ENCODE measurements at places on chromosomes 13 and 19. TPM values are rescaled to one million over a fixed set of nuclear protein-coding genes. Genes with fewer than 3 reads are reported as not detected.

KLK2 gene
- 0.44 TPM for total RNA-seq

LILRB1 gene
- 2.3 TPM for total RNA-seq

TNNT1 gene
- total RNA-seq = 7.2 TPM

DNA sequence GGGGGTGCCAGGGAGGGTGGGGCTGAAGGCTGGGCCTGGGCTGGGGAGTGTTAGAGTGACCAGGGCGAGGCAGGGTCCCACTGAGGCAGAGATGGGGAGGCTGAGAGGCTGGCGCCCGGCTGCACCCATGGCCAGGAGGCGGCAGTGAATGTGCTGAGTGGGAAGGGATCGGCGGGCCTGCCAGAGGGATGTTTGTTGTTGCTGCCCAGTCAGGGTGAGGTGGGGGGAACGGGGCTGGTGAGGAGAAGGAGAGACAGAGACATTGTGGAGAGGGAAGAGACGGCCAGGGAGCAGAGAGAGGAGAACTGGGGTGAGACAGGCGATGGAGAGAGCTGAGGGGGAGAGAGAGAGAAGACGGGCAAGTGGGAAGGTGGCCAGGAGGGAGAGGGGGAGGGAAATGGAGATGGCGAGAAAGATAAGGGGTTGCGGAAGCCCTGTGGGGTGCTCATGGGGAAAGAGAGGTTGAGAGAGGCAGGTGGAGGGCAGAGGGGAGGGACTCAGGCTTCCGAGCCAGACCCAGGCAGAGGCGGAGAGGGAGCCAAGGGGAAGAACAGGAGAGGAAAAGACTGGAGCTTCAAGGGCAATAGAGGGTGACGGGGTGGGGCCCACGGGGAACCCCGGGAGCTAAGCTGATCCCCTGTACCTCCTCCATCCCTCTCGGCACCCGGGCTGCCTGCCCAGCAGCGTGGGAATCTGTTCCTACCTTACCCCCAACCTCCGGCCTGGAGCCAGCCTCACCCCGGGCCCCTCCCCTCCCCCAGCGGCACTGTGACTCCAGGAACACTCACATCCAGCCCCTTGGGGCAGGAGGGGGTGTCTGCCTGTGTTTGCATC is 690 bp upstream of the B3GNT8 start:
- H3K27me3 ChIP-seq = no peaks in the 10 kb centered on the region
- no peaks in the 10 kb centered on the region for H3K36me3 ChIP-seq

- H3K4me3 ChIP-seq = no peak overlapping the region
- DNase-seq = no peak
- no peaks in the 10 kb centered on the region for H3K27me3 ChIP-seq
- H3K27ac ChIP-seq = no peak overlapping the region
These were observed 632.0 kb downstream of the SLITRK5 start for GRCh38 chr13:88303157-88303556.

GRCh38 chr19:47541518-47541917 is 26.7 kb upstream of the NAPA start:
- no peaks in the 10 kb centered on the region for H3K36me3 ChIP-seq
- no peak overlapping the region for H3K4me3 ChIP-seq
- H3K27ac ChIP-seq = no peak overlapping the region
- no peaks in the 10 kb centered on the region for H3K4me1 ChIP-seq
- H3K27me3 ChIP-seq = peaks cover 11% of the 10 kb centered on the region

NLRP7 gene
- not detected for total RNA-seq

MAB21L1 gene
- total RNA-seq = 12.0 TPM

GAPDHS gene
- total RNA-seq = not detected

LACC1 gene
- 8.2 TPM for total RNA-seq

LGALS14 gene
- not detected for total RNA-seq

FUT3 gene
- 1.3 TPM for total RNA-seq

IGFL2 gene
- total RNA-seq = not detected

B9D2 gene
- 4.3 TPM for total RNA-seq

PCSK4 gene
- 5.9 TPM for total RNA-seq

- no peak for DNase-seq
- H3K4me3 ChIP-seq = peak overlapping the region; percentile 100
- H3K27me3 ChIP-seq = no peaks in the 10 kb centered on the region
- H3K36me3 ChIP-seq = no peaks in the 10 kb centered on the region
- peak overlapping the region; percentile 98 for H3K27ac ChIP-seq
These were observed 16.9 kb upstream of the AP1M2 start for GRCh38 chr19:10603873-10604459.

DNA sequence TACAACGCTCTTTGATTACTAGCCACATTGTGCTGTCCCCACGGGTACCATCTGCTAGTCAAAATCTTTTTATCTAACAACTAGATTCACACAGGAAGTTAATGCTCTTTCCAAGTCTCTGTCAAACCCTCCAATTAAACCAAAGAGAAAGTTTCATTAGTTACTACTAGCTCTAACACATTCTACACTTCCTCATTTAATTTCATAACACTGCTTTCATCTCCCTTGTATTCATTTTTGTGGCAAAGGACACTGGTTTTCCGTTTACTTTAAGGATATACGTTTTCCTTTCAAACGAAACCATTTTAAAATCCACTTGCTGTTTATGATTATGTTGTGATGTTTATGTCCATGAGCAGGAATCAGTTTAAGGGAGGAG is 5.3 kb downstream of the DYRK1B start:
- no peak for DNase-seq
- H3K36me3 ChIP-seq = no peaks in the 10 kb centered on the region
- no peaks in the 10 kb centered on the region for H3K27me3 ChIP-seq
- H3K27ac ChIP-seq = no peak overlapping the region
- peaks cover 6% of the 10 kb centered on the region for H3K4me1 ChIP-seq

GFY gene
- total RNA-seq = not detected

DNA sequence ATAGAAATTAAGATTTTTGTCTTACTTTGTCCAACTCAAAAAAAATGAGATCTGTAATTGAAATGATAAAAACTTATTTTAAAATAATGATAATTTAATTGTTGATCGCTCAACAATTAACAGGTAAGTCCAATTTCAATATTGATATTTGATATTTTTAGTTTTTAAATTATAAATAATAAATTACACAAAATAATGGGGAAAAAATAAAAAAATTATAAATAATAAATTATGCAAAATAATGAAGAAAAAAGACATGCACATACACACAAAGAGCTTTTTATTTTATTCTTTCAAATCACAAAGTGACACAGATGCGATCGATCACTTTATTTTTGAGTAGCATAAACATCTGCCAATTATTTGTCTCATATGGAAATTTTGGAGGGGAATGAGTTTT is 40.8 kb downstream of the KCTD12 start:
- no peaks in the 10 kb centered on the region for H3K27me3 ChIP-seq
- no peaks in the 10 kb centered on the region for H3K4me1 ChIP-seq
- no peak for DNase-seq
- H3K36me3 ChIP-seq = no peaks in the 10 kb centered on the region

EBPL gene
- total RNA-seq = 33.3 TPM

HCST gene
- 3.5 TPM for total RNA-seq

DNA sequence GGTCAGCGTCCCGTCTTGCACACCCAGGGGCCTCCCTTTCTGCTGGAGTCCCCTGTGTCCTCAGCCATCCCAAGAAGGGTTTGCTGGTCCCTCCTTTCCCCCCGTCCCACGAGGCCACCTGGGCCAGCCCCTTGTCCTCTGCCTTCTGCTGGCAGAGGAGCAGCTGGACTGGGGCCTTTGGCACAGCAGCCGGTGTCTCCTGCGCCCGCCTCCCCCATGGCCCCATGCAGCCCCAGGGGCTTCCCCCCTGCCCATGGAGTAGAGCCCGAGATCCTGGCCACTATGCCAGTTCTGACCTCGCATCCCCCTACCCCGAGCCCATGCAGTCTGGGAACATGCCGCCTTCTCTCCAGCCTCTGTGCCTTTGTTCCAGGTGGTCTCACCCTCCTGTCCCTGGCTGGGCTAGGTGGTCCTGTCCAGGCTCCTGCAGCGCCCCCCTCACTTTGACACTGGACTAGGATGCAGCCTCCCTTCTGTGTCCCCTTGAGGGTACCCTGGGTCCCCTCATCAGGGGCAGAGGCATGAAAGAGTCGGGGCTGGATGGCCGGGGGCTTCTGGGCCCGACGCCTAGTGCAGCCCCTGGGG is 5.7 kb upstream of the GARIN5A start:
- no peaks in the 10 kb centered on the region for H3K36me3 ChIP-seq
- H3K4me3 ChIP-seq = no peak overlapping the region
- no peaks in the 10 kb centered on the region for H3K27me3 ChIP-seq
- DNase-seq = no peak

- no peak overlapping the region for H3K27ac ChIP-seq
- DNase-seq = no peak
- no peak overlapping the region for H3K4me3 ChIP-seq
These were observed 437.0 kb downstream of the SUCLA2 start for GRCh38 chr13:47564041-47564440.

DNA sequence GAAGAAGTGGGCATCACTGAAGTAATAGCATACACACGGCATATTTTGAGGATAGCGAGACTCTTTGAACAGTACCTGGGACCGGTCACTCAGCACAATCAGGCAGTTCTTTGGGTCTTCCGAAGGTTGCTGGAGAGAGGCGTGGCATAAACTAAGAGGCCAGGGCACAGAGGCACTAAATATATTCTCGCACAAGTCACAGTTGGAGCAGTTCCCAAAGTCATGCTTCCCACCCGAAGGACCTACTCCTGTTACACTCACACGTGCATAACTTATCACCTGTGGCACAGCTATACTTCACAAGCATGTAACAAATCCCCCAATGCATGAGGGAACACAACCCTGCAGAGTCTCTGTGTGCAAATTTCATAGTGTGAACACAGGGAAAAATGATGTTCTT is 10.2 kb downstream of the WDR87 start:
- no peak overlapping the region for H3K4me3 ChIP-seq
- H3K27me3 ChIP-seq = no peaks in the 10 kb centered on the region
- no peaks in the 10 kb centered on the region for H3K4me1 ChIP-seq
- no peak for DNase-seq
- H3K36me3 ChIP-seq = no peaks in the 10 kb centered on the region
- H3K27ac ChIP-seq = no peak overlapping the region

RAB3A gene
- total RNA-seq = 1.1 TPM

PDX1 gene
- total RNA-seq = not detected

- no peaks in the 10 kb centered on the region for H3K27me3 ChIP-seq
- H3K4me3 ChIP-seq = no peak overlapping the region
- no peaks in the 10 kb centered on the region for H3K36me3 ChIP-seq
These were observed 92.2 kb downstream of the STOML3 start for GRCh38 chr13:38898481-38898880.

DNA sequence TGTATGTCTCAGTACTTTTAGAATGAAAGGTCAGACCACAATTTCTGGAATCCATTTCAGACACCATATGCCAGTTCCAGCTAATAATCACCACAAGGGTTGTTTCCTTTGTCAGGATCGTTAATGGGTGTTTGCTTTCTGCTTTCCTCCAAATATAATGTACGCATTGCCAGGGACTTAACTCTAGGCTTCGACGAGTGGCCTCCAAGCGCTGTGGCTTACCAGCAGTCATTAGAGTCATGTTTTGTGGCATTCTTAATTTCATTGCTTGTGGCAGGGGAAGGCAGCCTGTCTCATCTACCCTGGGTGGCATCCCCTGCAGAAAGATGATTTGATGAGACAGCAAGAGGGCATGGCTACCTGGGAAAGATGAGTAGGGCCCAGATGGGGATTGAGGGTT is 22.5 kb downstream of the SAFB start:
- H3K27ac ChIP-seq = no peak overlapping the region
- no peaks in the 10 kb centered on the region for H3K27me3 ChIP-seq
- H3K36me3 ChIP-seq = no peaks in the 10 kb centered on the region
- no peak overlapping the region for H3K4me3 ChIP-seq
- DNase-seq = no peak

GPR12 gene
- total RNA-seq = 0.32 TPM

GRCh38 chr13:37960427-37960826 is 90.9 kb upstream of the TRPC4 start:
- no peaks in the 10 kb centered on the region for H3K4me1 ChIP-seq
- H3K36me3 ChIP-seq = no peaks in the 10 kb centered on the region
- H3K4me3 ChIP-seq = no peak overlapping the region
- H3K27ac ChIP-seq = no peak overlapping the region
- no peak for DNase-seq

DNA sequence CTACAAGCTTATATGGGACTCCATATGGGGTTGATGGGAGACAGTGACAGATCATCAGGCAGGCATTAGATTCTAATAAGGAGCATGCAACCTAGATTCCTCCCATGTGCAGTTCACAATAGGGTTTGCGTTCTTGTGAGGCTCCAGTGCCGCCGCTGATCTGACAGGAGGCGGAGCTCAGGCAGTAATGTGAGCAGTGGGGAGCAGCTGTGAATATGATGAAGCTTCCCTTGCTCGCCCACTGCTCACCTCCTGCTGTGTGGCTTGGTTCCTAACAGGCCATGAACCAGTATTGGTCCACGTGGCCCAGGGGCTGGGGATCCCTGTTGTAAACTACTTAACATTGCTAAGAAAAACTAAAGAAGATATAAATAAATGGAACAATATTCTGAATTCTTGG is 378.4 kb downstream of the KCNRG start:
- no peaks in the 10 kb centered on the region for H3K36me3 ChIP-seq
- DNase-seq = no peak
- H3K27ac ChIP-seq = no peak overlapping the region
- no peak overlapping the region for H3K4me3 ChIP-seq

SPC24 gene
- total RNA-seq = 2.3 TPM

GRCh38 chr19:48661711-48662090 is 11.1 kb downstream of the NTN5 start:
- no peaks in the 10 kb centered on the region for H3K27me3 ChIP-seq
- no peaks in the 10 kb centered on the region for H3K4me1 ChIP-seq
- no peak overlapping the region for H3K4me3 ChIP-seq

DNA sequence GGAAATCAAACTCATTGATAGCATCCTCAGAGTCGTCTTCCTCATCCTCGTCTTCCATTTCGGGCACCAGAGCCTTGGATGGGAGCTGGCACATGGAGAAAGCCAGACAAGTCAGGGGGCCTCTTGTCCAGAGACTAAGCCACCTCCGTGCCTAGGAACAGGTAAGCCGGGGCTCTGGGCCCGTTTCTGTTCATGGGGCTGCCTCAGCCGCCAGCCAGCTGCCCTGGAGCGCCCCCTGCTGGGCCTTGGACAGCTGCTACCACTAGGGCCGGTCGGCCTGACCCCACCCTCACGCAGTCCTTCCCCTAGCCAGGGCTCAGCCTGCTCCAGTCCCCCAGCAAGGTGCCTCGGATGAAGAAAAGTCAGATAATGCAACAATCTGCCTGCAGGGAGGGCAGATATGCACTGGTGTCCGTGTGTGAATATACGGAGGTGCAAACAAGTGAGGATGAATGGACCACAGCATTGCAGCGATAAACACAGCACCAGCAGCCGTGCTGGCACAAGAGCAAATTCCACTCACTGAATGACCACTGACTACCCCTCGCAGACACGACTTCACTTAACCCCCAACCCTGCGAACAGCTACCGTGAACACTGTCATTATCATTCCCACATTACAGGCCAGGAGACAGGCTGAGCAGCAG is 11.9 kb upstream of the PRKD2 start:
- H3K36me3 ChIP-seq = peaks cover 10% of the 10 kb centered on the region
- H3K4me3 ChIP-seq = no peak overlapping the region
- H3K27me3 ChIP-seq = no peaks in the 10 kb centered on the region
- DNase-seq = no peak
- no peak overlapping the region for H3K27ac ChIP-seq

CD22 gene
- total RNA-seq = 4.8 TPM

Measured in breast epithelium (tissue), 4 donors.